ENCODE measurements at places on chromosomes 12 and 14.

- no peaks in the 10 kb centered on the region for H3K4me1 ChIP-seq
- H3K36me3 ChIP-seq, result no peaks in the 10 kb centered on the region
- DNase-seq, result no peak
- H3K4me3 ChIP-seq, result no peak overlapping the region
- H3K27me3 ChIP-seq, result no peaks in the 10 kb centered on the region
- H3K27ac ChIP-seq, result no peak overlapping the region
Measured at GRCh38 chr12:108475396-108475795, 39.7 kb upstream of the FICD start.

- DNase-seq, result peak; percentile 60
- no peak overlapping the region for H3K27ac ChIP-seq
- no peaks in the 10 kb centered on the region for H3K36me3 ChIP-seq
- no peaks in the 10 kb centered on the region for H3K27me3 ChIP-seq
- no peaks in the 10 kb centered on the region for H3K4me1 ChIP-seq
- no peak overlapping the region for H3K4me3 ChIP-seq
Measured at GRCh38 chr12:107477947-107478610, 207.5 kb upstream of the PWP1 start.

- no peak overlapping the region for H3K27ac ChIP-seq
- no peaks in the 10 kb centered on the region for H3K36me3 ChIP-seq
- no peak for DNase-seq
- H3K4me3 ChIP-seq, result no peak overlapping the region
Measured at GRCh38 chr14:45819107-45819506, 566.1 kb upstream of the MIS18BP1 start.

- H3K4me1 ChIP-seq, result peaks cover 4% of the 10 kb centered on the region
- no peak overlapping the region for H3K27ac ChIP-seq
- no peak for DNase-seq
- no peaks in the 10 kb centered on the region for H3K36me3 ChIP-seq
Measured at GRCh38 chr14:72463291-72463866, 430.5 kb downstream of the DPF3 start.

- no peak for DNase-seq
- peaks cover 62% of the 10 kb centered on the region for H3K4me1 ChIP-seq
- peak overlapping the region; percentile 55 for H3K27ac ChIP-seq
- no peaks in the 10 kb centered on the region for H3K27me3 ChIP-seq
Measured at GRCh38 chr14:105092171-105093037, 27.2 kb upstream of the GPR132 start.

DNA sequence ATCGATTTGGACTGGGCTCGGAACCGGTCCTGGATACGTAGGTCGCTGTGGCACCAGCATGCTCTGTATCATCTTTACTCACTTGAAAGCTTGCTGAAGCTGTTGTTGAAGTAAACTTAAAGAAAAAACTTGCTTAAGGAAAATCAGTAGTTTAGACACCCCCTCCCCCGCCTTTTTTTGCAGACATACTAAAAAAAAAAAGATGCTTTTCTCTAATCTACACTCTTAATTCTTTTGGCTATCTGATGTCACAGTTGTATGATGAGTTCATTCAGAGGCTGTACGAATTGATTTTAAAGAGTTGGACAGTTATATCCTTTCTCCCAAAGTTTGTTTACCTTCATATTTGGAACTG, 865 bp downstream of the FRS2 start:
- peaks cover 19% of the 10 kb centered on the region for H3K36me3 ChIP-seq
- H3K4me3 ChIP-seq, result peak overlapping the region; percentile 91
- DNase-seq, result no peak
- no peaks in the 10 kb centered on the region for H3K27me3 ChIP-seq
- 0 out of 2 replicates have a peak overlapping the region, but pooled peaks have one; percentile 85 for H3K27ac ChIP-seq

- H3K27me3 ChIP-seq, result no peaks in the 10 kb centered on the region
- H3K36me3 ChIP-seq, result no peaks in the 10 kb centered on the region
- no peak overlapping the region for H3K4me3 ChIP-seq
- no peak overlapping the region for H3K27ac ChIP-seq
- peaks cover 28% of the 10 kb centered on the region for H3K4me1 ChIP-seq
Measured at GRCh38 chr14:93319494-93319893, 13.3 kb downstream of the BTBD7 start.

- H3K36me3 ChIP-seq, result peaks cover 42% of the 10 kb centered on the region
Measured at GRCh38 chr12:64745980-64746379, 13.2 kb downstream of the GNS start.

- no peaks in the 10 kb centered on the region for H3K36me3 ChIP-seq
- no peak overlapping the region for H3K27ac ChIP-seq
- DNase-seq, result no peak
- H3K4me1 ChIP-seq, result no peaks in the 10 kb centered on the region
Measured at GRCh38 chr14:36204461-36205073, 28.0 kb upstream of the PTCSC3 start.

GRCh38 chr14:60196291-60196690, 31.1 kb upstream of the DHRS7 start:
- no peak for DNase-seq
- no peaks in the 10 kb centered on the region for H3K36me3 ChIP-seq
- H3K27me3 ChIP-seq, result no peaks in the 10 kb centered on the region
- no peak overlapping the region for H3K27ac ChIP-seq
- no peaks in the 10 kb centered on the region for H3K4me1 ChIP-seq

DNA sequence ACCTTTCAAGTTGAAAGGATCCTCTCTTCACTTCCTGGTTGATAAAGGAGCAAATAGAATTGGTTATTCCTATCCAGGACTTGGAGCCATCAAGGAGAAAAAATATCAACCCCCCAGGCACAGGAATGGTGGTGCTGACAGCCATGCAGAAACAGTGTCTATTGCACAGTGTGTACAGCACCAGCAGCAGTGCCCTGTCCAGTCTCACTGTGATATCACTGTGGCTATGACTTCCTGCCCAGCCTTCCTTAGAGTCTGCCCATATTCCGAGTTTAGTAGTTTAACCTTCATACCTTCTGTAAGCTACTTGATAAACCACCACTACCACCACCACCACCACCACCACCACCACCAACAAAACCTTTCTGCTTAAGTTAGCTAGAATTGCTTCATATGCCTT, 45.1 kb upstream of the FERMT2 start:
- no peaks in the 10 kb centered on the region for H3K36me3 ChIP-seq
- DNase-seq, result no peak
- no peaks in the 10 kb centered on the region for H3K27me3 ChIP-seq
- H3K4me3 ChIP-seq, result no peak overlapping the region
- H3K4me1 ChIP-seq, result no peaks in the 10 kb centered on the region
- H3K27ac ChIP-seq, result no peak overlapping the region

DNA sequence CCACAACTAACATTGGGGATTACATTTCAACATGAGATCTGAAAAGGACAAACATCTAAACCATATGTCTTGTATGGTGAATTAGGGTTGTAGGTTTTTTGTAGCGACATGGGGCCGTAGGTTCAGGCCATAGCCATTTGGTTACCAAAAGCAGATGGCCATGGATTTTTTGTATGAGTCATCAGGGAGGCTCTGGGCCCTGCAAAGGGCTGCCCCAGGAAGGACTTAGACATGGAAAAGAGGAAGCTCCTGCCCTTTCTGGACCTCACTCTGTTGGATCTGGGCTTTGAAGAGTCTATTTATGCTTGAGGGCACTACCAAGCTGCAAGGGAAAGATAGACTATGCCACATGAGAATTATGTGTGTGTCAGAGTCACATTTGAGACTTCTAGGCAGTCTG, 89.3 kb upstream of the DHRS4 start:
- H3K4me3 ChIP-seq, result no peak overlapping the region
- no peaks in the 10 kb centered on the region for H3K4me1 ChIP-seq
- H3K27ac ChIP-seq, result no peak overlapping the region
- no peak for DNase-seq

GRCh38 chr12:23099104-23099503, 474.1 kb downstream of the ETNK1 start:
- DNase-seq, result no peak
- no peaks in the 10 kb centered on the region for H3K36me3 ChIP-seq
- no peaks in the 10 kb centered on the region for H3K4me1 ChIP-seq
- H3K27ac ChIP-seq, result no peak overlapping the region
- no peaks in the 10 kb centered on the region for H3K27me3 ChIP-seq

GRCh38 chr12:119615518-119616475, 22.2 kb downstream of the TMEM233 start:
- DNase-seq, result no peak
- H3K36me3 ChIP-seq, result no peaks in the 10 kb centered on the region
- H3K4me3 ChIP-seq, result no peak overlapping the region

DNA sequence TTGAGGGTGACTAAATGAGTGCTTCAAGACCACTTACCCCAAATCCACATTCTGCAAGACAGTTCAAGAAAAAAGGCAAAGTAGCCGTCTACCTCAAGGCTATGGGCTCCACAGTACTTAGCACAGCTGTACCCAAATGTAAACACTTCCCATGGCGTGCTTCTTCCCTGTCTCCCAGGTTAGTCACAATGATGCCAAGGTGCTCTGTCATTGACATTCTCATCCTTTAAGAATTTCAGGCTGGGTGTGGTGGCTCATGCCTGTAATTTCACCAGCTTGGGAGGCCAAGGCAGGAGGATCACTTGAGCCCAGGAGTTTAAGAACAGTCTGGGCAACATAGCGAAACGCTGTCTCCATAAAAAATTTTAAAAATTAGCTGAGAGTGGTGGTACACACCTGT, 51.2 kb upstream of the CERS5 start:
- H3K27me3 ChIP-seq, result no peaks in the 10 kb centered on the region
- H3K27ac ChIP-seq, result peak overlapping the region; percentile 75

DNA sequence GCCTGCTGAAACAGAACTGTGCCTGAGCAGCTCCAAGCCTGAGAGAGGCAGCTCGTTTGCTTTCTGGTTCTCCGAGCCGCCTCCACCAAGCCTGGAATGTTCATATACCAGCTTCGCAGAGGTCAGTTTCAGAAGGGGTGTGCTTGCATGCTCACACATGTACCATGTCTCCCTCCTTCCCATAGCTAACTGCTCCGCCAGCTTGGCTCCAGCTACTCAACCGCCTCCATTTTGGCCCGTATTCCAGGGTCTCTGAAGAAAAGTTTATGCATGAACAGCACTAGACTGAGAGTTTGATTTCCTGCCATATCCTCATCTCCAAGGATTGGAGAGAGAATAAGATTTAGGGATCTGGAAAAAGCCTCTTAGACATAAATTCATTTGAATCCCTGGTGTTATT, 103.7 kb downstream of the SMOC1 start:
- no peaks in the 10 kb centered on the region for H3K4me1 ChIP-seq
- H3K27me3 ChIP-seq, result no peaks in the 10 kb centered on the region

DNA sequence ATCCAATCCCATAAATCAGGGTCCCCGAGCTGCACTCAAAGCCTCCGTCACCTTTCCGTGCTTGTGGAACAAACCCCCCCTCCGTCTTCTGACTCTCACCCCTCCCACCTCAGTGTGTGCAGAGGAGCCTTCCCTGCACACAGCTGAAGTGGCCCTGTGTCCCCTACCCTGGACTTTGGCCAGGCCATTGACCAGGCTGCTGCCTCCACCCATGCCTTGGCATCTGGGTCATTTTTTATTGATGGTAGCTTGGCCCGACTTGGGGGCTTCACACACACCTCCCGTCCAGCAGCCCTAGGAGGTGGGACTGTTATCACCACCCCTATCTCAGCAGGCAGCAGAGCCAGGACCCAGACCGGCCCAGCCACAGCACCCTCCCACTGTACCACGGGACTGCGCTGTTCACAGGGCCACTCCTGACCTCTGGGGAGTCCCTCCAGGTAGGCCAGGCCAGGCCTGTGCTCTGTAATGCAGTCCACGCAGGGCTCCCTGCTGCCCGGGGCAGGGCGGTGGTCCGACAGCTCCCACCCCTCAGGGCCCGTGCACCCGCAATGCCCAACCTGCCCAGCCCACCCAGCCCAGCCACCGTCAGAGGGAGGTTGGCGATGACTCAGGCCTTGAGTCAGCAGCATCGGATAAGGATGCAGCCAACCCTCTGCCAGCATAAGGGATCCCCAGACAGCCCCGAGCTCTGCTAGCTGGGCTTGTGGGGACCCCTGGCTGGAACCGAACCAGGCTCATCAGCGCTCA, 9.2 kb upstream of the INF2 start:
- peak overlapping the region; percentile 94 for H3K27ac ChIP-seq
- H3K36me3 ChIP-seq, result no peaks in the 10 kb centered on the region
- no peaks in the 10 kb centered on the region for H3K27me3 ChIP-seq
- no peak overlapping the region for H3K4me3 ChIP-seq

- H3K4me3 ChIP-seq, result no peak overlapping the region
- H3K27me3 ChIP-seq, result no peaks in the 10 kb centered on the region
- DNase-seq, result no peak
Measured at GRCh38 chr12:57135527-57136326, 7.4 kb downstream of the LRP1 start.

GRCh38 chr12:118391424-118391823, 15.1 kb downstream of the SUDS3 start:
- H3K36me3 ChIP-seq, result peaks cover 77% of the 10 kb centered on the region
- no peaks in the 10 kb centered on the region for H3K4me1 ChIP-seq
- no peak overlapping the region for H3K4me3 ChIP-seq
- no peak for DNase-seq
- no peak overlapping the region for H3K27ac ChIP-seq
- no peaks in the 10 kb centered on the region for H3K27me3 ChIP-seq

DNA sequence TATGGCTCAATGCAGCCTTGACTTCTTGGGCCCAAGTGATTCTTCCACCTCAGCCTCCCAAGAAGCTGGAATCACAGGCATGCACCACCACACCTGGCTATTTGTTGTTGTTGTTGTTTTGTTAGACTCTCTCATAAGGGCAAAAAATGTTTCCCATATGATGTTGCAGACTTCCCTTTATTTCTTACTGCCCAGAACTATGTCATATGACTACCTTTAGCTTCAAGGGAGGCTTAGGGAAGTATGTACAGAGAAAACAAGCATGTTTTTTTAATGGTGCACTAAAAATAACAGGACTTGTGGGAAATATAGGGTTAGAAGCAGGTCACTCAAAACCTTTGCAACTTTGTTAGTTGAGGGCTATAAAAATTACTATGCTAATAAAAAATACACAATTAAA, 4.3 kb upstream of the GPR19 start:
- no peaks in the 10 kb centered on the region for H3K36me3 ChIP-seq
- H3K4me3 ChIP-seq, result no peak overlapping the region
- no peak for DNase-seq
- no peak overlapping the region for H3K27ac ChIP-seq

GRCh38 chr14:69055999-69056788, 77.1 kb upstream of the ACTN1 start:
- H3K4me1 ChIP-seq, result peaks cover 46% of the 10 kb centered on the region
- no peak overlapping the region for H3K4me3 ChIP-seq
- H3K27ac ChIP-seq, result peak overlapping the region; percentile 27
- H3K27me3 ChIP-seq, result no peaks in the 10 kb centered on the region

- H3K4me1 ChIP-seq, result no peaks in the 10 kb centered on the region
- H3K4me3 ChIP-seq, result no peak overlapping the region
- H3K27me3 ChIP-seq, result no peaks in the 10 kb centered on the region
- H3K36me3 ChIP-seq, result 0 out of 2 replicates have a peak, but pooled peaks cover 3% of the 10 kb centered on the region
- DNase-seq, result no peak
- H3K27ac ChIP-seq, result no peak overlapping the region
Measured at GRCh38 chr14:63510538-63510937, 32.6 kb downstream of the PPP2R5E start.

Data from SJSA1 (cell line).